Kidney capillary endothelial cell (primary cell): ENCODE measurements at places on chromosomes 1 and 21.

- DNase-seq = no peak
Observed at GRCh38 chr21:37407719-37408420, 41.3 kb downstream of the DYRK1A start.

DNA sequence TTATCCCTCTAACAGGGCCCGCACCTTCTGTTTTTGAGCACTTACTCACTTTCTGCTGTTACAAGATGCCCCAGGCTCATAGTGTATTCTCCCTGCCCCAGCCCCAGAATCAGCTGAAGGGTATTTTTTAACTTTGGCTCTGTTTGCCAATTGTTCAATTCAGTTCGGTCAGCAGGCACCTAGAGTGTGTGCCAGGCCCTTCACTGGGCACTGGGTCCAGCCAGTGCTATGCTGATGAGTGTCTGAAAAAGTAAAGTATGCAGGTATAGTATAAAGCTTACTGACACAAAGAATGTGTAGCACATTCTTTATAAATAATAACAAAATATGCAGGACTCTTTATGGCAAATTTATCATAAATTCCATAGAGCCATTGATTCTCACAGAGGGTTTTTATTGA is 35.0 kb downstream of the FHAD1 start:
- DNase-seq = no peak

GRCh38 chr1:19483261-19483660 is 2.1 kb downstream of the CAPZB start:
- no peak for DNase-seq

- DNase-seq = no peak
Observed at GRCh38 chr1:186536273-186536890, 75.5 kb upstream of the PDC start.

GRCh38 chr1:31387612-31388011 is 14.7 kb upstream of the FABP3 start:
- no peak for DNase-seq

GRCh38 chr21:35504951-35505466 is 455.9 kb upstream of the RUNX1 start:
- DNase-seq = no peak

DNA sequence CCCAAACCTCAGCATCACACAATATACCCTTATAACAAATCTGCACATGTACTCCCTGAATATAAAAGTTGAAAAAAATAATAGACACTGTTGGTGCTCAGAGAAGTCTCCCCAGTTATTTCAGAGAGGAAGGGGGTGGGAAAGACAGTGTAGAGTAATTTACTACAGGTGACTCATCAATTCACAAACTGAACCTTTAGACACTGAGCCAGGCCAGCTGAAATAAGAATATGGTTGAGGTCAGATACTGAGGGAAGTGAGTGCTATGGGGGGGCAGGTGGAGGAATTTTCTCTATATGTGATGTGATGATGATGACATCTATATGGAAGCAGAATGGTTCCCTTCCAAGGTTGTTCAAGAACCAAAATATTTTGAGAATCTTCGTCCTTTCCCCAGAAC is 50.1 kb downstream of the MRPL39 start:
- no peak for DNase-seq

- no peak for DNase-seq
Observed at GRCh38 chr1:112322983-112323678, 72.9 kb upstream of the CTTNBP2NL start.

GRCh38 chr1:15412843-15413242 is 3.2 kb downstream of the EFHD2 start:
- no peak for DNase-seq

- no peak for DNase-seq
Observed at GRCh38 chr1:240500647-240501046, 111.3 kb downstream of the GREM2 start.

GRCh38 chr1:153306303-153307220 is 6.2 kb downstream of the PGLYRP3 start:
- no peak for DNase-seq

- peak; percentile 45 for DNase-seq
Observed at GRCh38 chr1:181189691-181190363, 101.3 kb downstream of the IER5 start.

GRCh38 chr1:211133393-211133835 is 534 bp downstream of the KCNH1 start:
- DNase-seq = no peak

- DNase-seq = no peak
Observed at GRCh38 chr1:110237386-110238152, 27.5 kb downstream of the KCNC4 start.

GRCh38 chr1:23645338-23645737 is 46.3 kb upstream of the RPL11 start:
- DNase-seq = no peak

- DNase-seq = no peak
Observed at GRCh38 chr1:153648000-153648643, 10.4 kb upstream of the SNAPIN start.

DNA sequence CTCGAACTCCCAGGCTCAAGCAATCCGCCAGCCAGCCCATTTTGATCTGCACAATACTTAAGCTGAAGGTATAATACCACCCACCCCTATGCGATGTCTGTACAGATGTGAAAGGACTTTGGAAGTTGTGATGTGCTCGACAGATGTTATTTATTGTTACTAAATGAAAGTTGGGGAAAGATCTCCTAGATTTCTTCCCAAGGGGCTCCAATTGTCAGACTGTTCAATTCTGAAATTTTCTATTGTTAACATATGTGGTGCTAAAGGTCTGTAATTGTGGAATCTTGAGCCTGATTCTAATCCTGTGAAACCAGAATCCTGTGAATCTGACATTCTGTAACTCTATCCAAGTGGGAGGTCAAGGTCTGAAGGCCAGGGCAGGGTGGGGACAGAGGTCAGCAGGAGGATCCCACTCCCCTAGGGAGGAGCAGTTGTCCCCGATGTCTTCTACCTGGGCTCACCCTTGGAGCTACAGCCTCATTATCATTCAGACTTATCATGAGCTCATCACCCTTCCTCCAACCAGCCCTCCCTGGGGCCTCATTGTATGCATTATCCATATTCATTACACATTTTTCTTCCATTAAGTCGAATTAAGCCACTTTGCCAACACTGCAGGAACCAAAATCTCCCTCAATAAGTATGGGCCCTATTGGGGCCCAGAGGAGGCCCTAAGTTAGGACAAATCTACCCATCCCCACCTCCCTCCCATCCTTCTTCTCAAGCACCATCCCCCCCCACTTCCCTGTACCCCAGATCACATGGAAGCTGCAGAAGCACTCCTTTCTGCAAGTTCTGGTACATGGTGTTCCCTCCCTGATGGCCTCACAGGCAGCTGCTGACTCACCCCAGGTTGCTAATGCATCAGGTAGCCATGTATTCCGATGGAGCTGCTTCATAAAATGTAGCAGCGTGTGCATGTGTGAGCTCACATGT is 32.3 kb downstream of the SHISAL2A start:
- DNase-seq = no peak

DNA sequence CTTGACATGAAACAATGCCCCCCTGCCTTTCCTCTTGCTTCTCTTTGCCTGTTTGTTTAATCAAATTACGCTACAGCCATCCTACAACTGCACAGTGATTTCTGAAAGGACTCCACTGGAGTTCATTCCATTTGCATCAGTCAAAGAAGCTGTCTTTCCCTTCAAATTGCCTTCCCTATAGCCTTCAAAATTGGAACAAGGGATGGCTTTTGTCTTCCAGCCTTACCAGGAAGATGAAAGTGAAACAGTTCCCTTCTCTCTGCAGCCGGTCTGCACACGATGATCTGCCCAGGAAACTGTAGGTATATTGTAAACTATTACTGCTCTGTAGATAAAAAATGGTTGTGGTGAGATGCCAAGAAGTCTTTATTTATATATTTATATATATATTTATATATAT is 65.6 kb upstream of the ETS2 start:
- DNase-seq = no peak

DNA sequence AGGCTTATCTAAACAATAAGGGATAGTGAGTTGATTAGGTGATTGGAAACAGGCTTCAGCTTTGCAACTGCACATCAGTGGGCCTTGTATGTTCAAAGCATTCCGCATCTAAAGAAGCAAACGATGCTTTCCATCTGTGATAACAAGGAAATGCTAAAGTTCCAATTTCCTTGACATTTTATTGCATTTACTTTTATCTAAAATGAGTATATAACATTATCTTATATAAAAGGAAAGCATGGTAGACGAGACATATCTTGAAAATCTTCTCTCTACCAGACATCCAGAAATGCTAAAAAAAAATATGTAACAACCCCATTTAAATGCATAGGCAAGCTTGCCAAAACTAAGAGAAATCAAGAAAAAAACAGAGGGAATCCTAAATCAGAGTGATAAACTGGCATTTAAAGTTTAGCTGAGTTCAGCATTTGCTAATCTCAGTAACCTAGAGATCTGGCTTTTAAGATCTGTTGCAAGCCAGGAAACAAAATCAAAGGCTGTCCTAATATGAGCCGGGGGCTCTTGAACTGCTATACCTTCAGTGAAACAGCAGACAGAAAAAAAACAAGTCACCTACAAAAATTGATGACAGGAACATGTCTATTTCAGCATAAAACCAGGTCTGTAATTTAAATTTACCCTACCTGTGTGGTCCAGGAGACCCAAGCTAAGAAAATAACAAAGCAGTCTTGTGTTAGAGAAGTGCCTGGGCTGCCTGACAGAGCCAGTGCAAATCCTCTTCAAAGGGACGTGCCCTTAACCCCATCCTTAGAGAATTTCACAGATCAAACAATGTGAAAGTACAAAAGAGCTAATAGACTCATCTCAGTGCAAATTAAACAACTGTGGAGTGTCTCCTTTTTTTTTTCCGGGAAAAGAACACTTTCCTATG is 3.1 kb upstream of the RGS13 start:
- no peak for DNase-seq
